PC-3 (cell line): ENCODE measurements at places on chromosomes 12 and 14. TPM values are rescaled to one million over a fixed set of nuclear protein-coding genes. Genes with fewer than 3 reads are reported as not detected.

DNA sequence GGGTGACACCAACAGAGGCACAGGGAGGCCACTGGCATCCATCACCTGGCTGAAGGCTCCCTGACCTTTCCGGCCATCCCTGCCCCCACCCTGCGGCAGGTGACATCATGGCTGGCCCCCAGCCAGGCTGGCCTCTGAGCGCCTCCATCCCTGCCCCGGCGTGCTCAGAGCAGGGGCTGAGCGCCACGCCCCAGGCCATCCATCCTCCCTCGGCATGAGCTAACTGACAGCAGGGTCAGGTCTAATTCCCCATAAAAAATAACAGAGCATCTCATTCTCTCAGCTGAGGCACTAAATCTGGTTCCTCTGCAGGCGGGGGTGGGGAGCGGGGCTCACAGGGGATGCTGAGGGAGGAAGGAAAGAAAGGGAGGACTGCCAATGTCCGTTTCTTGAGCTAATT is 50.7 kb downstream of the PRIMA1 start:
- H3K27me3 ChIP-seq: peaks cover 40% of the 10 kb centered on the region
- no peak overlapping the region for H3K27ac ChIP-seq
- no peaks in the 10 kb centered on the region for H3K36me3 ChIP-seq
- DNase-seq: no peak
- no peak overlapping the region for H3K4me3 ChIP-seq
- H3K4me1 ChIP-seq: no peaks in the 10 kb centered on the region

B3GNT4 gene
- total RNA-seq: 4.0 and 4.8 TPM in 2 replicates

GRCh38 chr12:42213023-42213422 is 25.0 kb downstream of the YAF2 start:
- DNase-seq: peak; percentile 75
- H3K4me3 ChIP-seq: no peak overlapping the region
- H3K4me1 ChIP-seq: peaks cover 5% of the 10 kb centered on the region
- H3K27ac ChIP-seq: no peak overlapping the region
- H3K27me3 ChIP-seq: no peaks in the 10 kb centered on the region

LALBA gene
- not detected in 2 replicates for total RNA-seq

KCNH5 gene
- total RNA-seq: not detected in 2 replicates

DNA sequence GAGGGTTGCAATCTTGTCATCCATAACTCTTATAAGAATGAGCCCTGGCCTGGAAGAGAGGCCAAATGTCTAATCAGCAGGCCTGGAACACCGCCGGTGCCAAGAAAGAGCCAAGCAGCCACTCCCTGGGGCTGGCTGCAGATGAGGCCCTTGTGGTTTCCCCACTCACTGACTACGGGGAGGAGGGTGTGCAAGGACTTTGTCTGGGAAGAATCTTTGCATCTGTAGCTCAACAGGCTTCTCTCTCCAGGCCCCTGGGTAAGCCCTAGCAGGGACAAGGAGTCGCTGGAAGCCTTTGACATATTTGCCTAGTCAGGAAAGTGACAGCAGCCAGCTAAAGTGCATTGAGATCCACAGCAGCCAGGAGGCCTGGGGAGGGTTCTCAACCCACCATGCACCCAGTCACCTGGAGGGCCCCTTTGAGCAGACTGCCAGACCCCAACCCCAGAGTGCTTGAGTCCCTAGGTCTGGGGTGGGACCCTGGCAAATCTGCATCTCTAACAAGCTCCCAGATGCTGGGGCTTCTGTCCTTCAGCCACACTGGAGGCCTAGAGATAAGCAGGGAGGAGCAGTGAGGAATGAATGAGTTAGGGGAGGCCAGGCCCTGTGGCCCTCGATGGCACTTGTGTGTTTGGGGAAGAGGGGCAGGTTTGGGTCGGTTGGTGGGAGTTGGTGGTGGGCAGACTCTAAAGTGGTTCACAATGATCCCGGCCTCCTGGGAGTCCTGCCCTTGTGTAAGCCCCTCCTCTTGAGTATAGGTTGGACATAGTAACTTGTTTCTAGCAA is 13.9 kb upstream of the LRTM2 start:
- no peak overlapping the region for H3K27ac ChIP-seq
- H3K27me3 ChIP-seq: no peaks in the 10 kb centered on the region
- H3K4me1 ChIP-seq: no peaks in the 10 kb centered on the region
- DNase-seq: no peak
- no peaks in the 10 kb centered on the region for H3K36me3 ChIP-seq

GRCh38 chr12:107335802-107336570 is 242.6 kb upstream of the CRY1 start:
- no peaks in the 10 kb centered on the region for H3K36me3 ChIP-seq
- no peak for DNase-seq
- no peaks in the 10 kb centered on the region for H3K27me3 ChIP-seq
- peaks cover 24% of the 10 kb centered on the region for H3K4me1 ChIP-seq

DNA sequence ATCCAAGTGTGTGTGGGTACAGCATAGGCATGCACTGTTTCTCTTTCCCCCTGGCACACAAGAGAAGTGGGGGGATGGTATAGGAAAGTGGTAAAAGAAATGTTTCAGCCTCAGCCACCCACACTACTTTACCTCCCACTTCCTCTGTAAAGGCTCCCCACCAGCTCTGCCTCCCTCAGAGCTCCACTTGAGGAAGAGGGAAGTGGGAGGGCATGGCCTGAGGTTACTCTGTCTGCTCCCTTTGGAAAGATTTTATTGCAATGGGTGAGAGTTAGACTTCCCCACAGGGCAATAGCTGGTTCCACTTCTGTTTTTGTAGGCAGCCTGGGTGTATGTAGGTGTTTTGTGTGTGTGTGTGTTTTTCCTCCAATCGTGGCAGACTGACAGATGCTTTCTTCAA is 145.3 kb downstream of the SSPN start:
- no peak overlapping the region for H3K27ac ChIP-seq
- H3K4me3 ChIP-seq: no peak overlapping the region
- peaks cover 14% of the 10 kb centered on the region for H3K4me1 ChIP-seq
- no peaks in the 10 kb centered on the region for H3K27me3 ChIP-seq

DNA sequence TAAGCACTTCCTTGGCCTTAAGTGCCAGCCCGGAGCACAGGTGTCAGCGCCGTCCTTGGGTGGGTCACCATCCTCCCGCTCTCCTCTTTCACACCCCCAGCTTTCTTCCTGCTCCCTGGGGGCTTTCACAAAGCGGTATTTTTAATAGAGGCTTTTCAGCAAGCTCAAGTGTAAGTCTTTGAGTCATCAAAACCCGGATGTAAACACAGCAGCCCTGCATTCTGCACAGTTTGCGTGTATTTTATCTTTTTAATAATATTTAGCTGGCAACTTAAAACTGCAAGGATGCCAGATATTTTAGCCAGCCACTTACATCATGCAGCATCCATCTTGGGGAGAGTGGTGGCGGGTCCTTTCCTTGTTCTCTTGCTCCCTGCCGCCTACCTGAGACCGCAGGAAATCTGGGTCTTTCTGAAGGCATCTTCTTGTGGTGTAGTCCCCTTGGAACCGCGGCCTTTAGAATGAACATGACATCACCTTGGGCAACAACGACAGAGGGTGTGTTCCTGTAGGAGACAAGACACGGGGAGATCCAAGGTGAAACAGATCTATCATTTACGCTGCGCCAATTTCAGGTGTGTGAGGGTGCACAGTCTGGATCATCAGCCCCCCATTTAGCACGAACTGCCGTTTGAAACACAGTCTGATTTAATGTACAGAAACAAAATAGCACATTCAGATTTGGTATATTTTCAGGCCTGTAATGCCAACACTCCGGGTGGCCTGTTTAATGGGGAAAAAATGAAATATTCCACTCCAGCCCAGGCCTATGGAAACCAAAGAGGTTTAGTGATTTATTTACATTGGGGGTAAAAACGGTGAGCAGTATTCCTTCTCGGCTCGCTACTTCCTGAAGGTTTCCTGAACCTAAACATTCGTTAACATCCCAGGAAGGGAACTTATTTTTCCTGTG is 12.5 kb upstream of the IRF2BPL start:
- no peaks in the 10 kb centered on the region for H3K27me3 ChIP-seq
- H3K4me1 ChIP-seq: peaks cover 96% of the 10 kb centered on the region
- peak overlapping the region; percentile 59 for H3K4me3 ChIP-seq
- no peaks in the 10 kb centered on the region for H3K36me3 ChIP-seq
- peak overlapping the region; percentile 94 for H3K27ac ChIP-seq

CLEC4C gene
- total RNA-seq: not detected in 2 replicates

- no peak overlapping the region for H3K27ac ChIP-seq
- H3K4me1 ChIP-seq: no peaks in the 10 kb centered on the region
- H3K36me3 ChIP-seq: peaks cover 36% of the 10 kb centered on the region
- H3K4me3 ChIP-seq: no peak overlapping the region
Observed at GRCh38 chr12:131943876-131944275, 5.9 kb upstream of the EP400 start.

CATSPERB gene
- total RNA-seq: not detected in 2 replicates

IGF1 gene
- total RNA-seq: not detected in 2 replicates

KIF5A gene
- total RNA-seq: not detected in 2 replicates

GRCh38 chr12:49400304-49400703 is 33.0 kb downstream of the SPATS2 start:
- H3K27ac ChIP-seq: no peak overlapping the region
- H3K4me1 ChIP-seq: peaks cover 14% of the 10 kb centered on the region
- no peaks in the 10 kb centered on the region for H3K36me3 ChIP-seq

GRCh38 chr12:114430306-114430705 is 24.4 kb upstream of the TBX5 start:
- no peaks in the 10 kb centered on the region for H3K36me3 ChIP-seq
- H3K4me1 ChIP-seq: no peaks in the 10 kb centered on the region
- DNase-seq: peak; percentile 16

- no peaks in the 10 kb centered on the region for H3K27me3 ChIP-seq
- peaks cover 70% of the 10 kb centered on the region for H3K4me1 ChIP-seq
- peaks cover 29% of the 10 kb centered on the region for H3K36me3 ChIP-seq
Observed at GRCh38 chr14:105019861-105020814, 745 bp downstream of the CDCA4 start.

MARK3 gene
- total RNA-seq: 69.9 and 73.4 TPM in 2 replicates
